Activated CD4-positive, alpha-beta T cell treated with anti-CD3 and anti-CD28 coated beads, Interleukin-2, amount 10 ng/mL, durations not matched to agents 24 days and 14 days (primary cell): ENCODE measurements at places on chromosomes 4 and X. TPM values are rescaled to one million over a fixed set of nuclear protein-coding genes. Genes with fewer than 3 reads are reported as not detected.

DNA sequence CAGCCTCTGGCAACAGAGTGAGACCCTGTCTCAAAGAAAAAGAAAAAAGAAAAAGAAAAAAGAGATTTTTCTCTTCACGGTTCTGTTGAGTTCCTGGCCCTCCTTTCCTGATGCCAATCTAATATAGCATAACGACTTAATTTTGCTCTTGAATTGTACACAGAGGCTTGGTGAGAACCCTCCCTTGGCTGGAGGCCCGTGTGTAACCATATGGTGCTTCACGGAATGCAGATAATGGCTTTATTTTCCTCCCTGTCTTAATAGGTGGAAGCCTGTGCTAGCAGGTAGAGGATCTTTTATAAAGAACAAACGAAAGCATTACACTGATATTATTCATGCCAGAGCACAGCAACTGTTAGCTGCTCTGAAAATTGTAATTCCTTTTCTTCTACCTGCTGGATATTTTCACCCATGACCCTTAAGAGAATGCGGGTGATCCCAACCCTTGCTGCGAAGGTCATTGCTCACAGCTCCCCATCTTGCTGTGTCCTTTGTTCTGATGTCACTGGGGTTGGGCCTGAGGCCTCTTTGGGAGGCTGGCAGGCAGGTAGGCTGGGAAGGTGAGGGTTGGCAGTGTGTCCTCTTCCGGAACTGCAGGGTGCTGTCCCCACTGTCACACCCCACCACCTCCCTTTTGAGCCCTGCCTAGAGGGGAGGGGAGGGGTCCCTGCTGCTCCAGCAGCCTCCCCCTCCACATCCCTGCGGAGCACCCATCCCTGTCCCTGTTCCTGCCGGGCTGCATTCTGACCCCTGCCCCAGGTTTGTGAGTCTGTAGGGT is 83.8 kb upstream of the STOX2 start:
- no peaks in the 10 kb centered on the region for H3K4me1 ChIP-seq
- DNase-seq, result no peak
- no peak overlapping the region for H3K27ac ChIP-seq
- peaks cover 3% of the 10 kb centered on the region for H3K27me3 ChIP-seq
- no peak overlapping the region for H3K4me3 ChIP-seq
- no peaks in the 10 kb centered on the region for H3K36me3 ChIP-seq

DNA sequence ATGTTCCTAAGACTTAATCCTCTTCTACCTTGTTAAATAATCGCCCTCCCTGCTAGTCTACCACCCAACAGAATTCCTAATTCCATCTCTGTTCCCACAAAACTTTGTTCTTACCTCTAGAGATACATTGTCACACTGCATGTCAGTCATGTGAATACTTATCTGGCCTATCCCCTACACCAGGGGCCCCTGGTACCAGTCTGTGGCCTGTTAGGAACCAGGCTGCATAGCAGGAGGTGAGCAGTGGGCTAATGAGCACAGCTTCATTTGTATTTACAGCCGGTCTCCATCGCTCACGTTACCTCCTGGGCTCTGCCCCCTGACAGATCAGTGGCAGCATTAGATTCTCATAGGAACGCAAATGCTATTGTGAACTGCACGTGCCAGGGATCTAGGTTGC is 73.9 kb downstream of the APBB2 start:
- H3K27ac ChIP-seq, result no peak overlapping the region
- H3K36me3 ChIP-seq, result no peaks in the 10 kb centered on the region
- H3K4me3 ChIP-seq, result no peak overlapping the region
- H3K4me1 ChIP-seq, result no peaks in the 10 kb centered on the region

GRCh38 chr4:99323756-99324155 is 2.6 kb upstream of the ADH1B start:
- no peaks in the 10 kb centered on the region for H3K4me1 ChIP-seq
- H3K27ac ChIP-seq, result no peak overlapping the region
- no peaks in the 10 kb centered on the region for H3K36me3 ChIP-seq
- H3K27me3 ChIP-seq, result no peaks in the 10 kb centered on the region
- H3K4me3 ChIP-seq, result no peak overlapping the region
- DNase-seq, result no peak

DNA sequence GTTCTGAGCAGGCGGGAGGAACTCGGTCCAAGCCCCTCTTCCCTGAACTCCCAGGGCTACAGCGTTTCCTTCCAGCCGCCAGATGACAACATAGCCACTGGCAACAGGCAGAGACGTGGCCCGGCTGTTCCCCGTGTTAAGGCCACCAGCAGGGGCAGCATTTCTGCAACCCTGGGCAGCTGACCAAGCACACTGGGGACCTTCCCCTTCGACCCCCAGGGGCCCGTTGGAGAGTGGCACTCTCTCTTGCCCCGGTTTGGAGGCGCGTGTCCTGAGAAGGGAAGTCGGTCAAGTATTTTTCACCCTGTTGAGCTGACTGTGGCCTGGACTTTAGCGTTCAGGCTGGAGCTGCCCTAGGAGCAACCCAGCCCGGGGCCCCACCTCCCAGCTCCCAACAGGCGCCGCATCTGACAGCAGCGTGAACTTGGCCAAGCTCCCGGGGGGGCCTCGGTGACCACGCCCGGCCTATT is 37.6 kb downstream of the ZBTB49 start:
- no peak for DNase-seq
- no peaks in the 10 kb centered on the region for H3K27me3 ChIP-seq
- H3K4me3 ChIP-seq, result no peak overlapping the region
- H3K36me3 ChIP-seq, result peaks cover 1% of the 10 kb centered on the region

- H3K27me3 ChIP-seq, result no peaks in the 10 kb centered on the region
- H3K4me3 ChIP-seq, result no peak overlapping the region
- H3K36me3 ChIP-seq, result no peaks in the 10 kb centered on the region
- H3K4me1 ChIP-seq, result no peaks in the 10 kb centered on the region
- no peak overlapping the region for H3K27ac ChIP-seq
These were observed 517.2 kb upstream of the ADGRL3 start for GRCh38 chr4:60682901-60683300.

The SERTM2 gene
- not detected in 2 replicates for total RNA-seq

DNA sequence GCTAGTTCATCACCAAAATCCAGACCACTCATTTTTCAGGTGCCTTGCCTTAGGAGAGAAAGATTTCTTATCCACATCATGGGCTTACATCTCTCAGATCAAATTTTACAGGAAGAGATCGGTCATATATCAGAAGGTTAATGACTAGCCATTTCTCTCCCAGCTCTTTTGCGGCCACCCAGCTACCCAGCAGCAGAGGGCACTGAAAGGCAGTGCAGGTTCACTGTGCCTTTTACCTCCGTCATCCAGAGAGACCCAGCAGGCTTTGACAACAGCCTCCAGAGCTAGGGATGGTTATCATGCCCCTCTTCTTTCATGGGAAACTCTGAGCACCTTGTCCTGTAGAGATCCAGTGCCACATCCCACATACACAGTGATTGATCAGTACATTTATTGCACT is 384.8 kb downstream of the AFF2 start:
- H3K4me3 ChIP-seq, result no peak overlapping the region
- no peak for DNase-seq
- H3K27ac ChIP-seq, result no peak overlapping the region
- H3K27me3 ChIP-seq, result no peaks in the 10 kb centered on the region

The STK32B gene
- total RNA-seq, result not detected in 2 replicates

The DMP1 gene
- total RNA-seq, result not detected in 2 replicates

DNA sequence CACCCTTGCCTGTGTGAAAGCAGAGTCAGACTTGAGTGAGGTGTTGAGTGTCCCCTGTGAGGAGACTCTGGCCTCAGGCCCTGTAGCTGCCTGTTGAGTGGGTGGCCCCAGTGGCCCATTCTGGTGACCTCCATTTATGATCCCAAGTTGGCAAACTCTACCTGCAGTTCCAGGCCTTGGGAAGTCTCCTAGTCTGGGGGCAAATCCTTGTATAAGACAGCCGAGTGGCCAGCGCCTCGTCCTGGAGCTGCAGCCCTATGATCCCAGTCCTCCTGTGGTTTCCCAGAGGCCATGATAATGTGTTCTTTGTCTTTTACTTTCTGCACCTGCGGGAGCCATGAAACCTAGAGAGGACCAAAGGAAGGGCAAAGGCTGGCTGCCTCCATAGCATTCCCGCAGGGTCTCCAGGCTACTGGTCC is 58.7 kb downstream of the NBDY start:
- no peak overlapping the region for H3K4me3 ChIP-seq
- H3K4me1 ChIP-seq, result peaks cover 18% of the 10 kb centered on the region
- H3K27ac ChIP-seq, result no peak overlapping the region
- H3K36me3 ChIP-seq, result peaks cover 3% of the 10 kb centered on the region
- H3K27me3 ChIP-seq, result no peaks in the 10 kb centered on the region

DNA sequence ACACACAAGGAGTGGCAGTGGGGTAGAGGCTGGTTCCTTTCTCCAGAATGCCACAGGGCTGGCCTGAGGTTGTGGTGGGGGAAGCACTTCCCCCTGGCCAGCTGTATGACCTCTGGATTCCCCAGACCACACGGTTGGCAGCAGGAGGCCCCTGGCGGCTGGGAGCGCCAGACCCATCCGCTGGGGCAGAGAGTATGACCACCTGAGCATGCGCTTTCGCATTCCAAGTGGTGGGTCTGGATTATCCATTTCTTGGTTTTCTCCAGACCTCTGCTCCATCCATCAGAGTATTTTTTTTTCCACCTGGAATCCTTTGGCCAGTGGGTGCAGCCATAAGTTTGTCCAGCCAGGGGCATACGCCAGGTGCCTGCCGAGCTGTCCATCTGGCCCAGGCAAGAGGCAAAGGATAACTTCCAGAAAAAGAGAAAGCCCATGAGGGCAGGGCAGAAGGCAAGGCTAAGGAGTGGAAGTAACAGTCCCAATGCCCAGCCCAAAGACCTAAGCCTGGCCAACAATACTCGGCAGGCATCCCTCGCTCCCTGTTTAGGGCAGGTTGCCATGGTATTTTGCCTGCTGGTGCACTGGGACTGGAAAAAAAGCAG is 39.3 kb downstream of the NHSL2 start:
- no peaks in the 10 kb centered on the region for H3K27me3 ChIP-seq
- no peak for DNase-seq
- no peak overlapping the region for H3K4me3 ChIP-seq
- H3K27ac ChIP-seq, result no peak overlapping the region

DNA sequence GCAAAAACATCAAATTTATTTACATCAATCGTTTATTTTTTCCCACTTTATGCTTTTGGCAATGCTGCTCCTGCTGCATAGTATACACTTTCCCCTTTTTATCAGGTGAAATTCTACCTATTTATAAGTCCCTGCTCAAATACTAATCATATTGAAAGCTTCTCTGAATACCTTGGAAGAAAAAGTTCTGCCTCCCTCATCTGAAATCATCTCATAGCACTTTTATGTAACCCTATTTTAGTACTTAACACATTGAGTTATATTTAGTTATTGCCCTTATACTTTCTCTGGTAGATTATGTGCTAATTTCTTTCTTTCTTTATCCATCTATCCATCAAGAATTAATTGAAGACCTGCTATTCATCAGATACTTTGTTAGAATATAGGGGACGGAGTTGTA is 1.1 kb upstream of the WDR17 start:
- H3K27me3 ChIP-seq, result peaks cover 25% of the 10 kb centered on the region
- H3K4me3 ChIP-seq, result no peak overlapping the region
- H3K4me1 ChIP-seq, result peaks cover 11% of the 10 kb centered on the region
